ENCODE measurements at places on chromosomes 1 and 21.

- no peak for DNase-seq
Measured at GRCh38 chr1:51491166-51491981, 27.7 kb downstream of the EPS15 start.

DNA sequence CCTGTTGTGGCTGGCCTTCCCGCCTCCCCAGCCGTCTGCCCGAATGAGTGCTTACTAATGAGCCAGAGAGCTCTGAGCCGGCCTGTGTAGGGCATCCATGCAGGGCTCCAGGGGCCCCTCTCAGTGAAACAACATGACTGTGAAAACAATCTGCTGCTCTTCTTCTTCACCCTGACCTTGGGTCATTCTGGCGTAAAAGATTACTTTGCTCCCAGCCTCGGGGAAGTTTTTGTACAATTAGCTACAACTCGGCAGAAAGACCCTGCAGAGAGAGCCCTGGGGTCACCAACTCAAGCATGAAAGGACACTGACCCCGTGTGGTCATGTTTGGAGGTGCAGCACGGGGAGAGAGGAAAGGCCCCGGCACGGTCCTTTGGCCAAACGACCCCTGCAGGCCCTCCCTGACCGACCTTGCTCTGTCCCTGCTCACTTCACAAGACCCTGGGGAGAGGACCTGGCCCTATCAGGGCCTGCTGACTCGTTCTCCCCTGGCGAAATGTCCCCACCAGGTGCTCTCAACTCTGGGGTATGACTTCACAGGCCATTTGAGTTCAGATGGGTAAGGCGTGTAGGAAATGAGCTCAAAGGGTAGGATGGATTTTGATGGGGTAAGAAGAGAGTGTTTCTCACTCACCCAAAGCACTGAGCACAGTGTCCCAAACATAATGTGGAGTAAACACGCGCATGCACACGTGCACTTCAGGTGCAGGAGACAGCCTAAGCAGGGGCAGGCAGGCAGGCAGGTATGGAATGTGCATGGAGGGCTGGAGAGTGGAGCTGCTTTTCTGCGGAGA lies 22.9 kb upstream of the FAM20B start:
- DNase-seq, result peak; percentile 93

- DNase-seq, result no peak
Measured at GRCh38 chr1:13597166-13597565, 13.5 kb downstream of the PDPN start.

DNA sequence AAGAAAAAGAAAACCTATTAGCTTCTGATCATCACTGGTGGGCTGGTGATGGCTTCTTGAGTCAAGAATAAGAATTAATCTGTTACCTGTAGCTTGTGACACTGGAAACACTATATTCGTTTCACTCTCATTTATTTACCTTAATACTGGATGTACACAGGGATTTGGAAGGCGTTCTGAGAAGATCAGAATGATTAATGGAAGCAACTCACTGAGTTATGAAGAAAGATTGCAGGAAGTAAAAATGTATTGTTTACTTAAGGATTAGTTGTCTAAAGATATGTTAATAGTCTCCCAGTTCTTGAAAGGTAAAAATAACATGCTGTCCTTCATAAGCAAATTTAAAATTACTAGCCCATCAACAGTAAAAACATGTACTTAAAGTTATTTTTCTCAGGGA lies 644.9 kb upstream of the NCAM2 start:
- DNase-seq, result no peak

GRCh38 chr1:41418857-41419583 lies 57.8 kb downstream of the FOXO6 start:
- no peak for DNase-seq

DNA sequence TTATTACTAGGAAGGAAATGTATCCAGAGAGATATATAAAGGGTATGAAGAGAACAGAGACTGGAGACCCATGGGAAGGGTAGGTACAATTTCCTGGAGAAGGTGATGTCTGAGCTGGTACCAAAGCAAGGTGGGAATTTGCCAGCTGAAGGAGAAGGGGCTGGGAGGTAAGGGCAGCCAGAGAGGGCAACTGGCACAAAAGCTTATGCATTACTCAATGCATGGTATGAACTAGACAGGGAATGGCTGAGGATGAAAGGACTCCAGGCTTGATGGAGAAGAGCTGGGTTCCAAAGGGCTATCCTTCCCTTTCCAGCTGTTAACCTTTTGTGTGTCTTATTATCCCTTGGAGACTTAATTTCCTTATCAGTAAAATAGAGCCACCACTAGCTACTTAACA lies 113.6 kb upstream of the GADD45A start:
- DNase-seq, result no peak

DNA sequence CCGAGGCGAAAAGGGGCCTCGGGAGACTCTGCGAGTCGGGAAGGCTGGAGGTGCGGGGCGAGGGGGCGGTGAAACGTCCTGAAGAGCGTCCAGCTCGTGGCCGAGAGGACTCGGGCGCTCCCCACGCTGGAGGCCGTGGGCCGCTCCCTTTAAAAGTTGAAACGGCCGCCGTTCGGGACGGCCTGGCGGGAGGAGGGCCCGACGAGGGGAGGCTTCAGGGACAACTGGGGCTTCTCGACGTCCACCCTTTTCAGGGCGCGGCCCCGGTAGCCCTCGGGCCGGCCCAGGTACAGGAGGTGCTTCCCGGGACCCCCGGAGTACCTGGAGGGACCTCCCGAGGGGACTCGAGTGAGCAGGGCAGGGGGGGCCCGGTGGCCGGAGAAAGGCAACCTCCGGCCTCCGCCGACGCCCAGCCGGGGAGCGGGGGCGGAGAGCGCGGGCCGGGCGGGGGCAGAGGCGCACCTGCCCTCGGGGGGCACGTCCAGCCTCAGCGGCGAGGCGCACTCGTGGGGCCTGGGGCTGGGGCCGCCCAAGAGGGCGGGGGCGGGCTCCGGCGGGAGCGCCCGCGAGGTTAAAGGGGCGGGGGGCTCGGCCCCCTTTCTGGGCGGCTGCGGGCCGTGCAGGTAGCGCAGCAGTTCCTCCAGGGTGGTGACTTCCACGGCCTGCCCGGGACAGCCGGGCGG lies 14.0 kb downstream of the SEMA6C start:
- DNase-seq, result no peak

DNA sequence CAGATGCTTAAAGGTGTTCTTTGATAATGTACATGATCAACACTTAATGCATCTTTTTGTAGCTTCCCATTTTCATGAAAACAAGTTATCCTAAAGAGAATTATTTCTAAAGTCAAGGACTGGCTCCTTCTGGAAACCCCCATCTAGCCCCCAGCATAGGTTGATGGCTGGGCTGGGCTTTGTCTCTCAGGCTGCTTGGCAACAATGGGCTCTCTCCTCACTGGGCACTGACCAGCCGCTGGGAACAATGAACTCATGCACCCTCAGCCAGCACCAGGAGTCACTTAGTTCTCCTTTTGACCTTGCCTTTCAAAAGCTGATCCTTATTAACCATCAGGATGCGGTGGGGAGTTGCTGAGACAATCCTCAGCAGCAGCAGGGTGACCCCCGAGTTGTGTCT lies 293.0 kb upstream of the PLXNA2 start:
- DNase-seq, result no peak

All from NT2/D1 (cell line).